RPMI7951 (cell line): ENCODE measurements at places on chromosomes 11 and 22. TPM values are rescaled to one million over a fixed set of nuclear protein-coding genes. Genes with fewer than 3 reads are reported as not detected.

Gene OR10A3
- not detected in 2 replicates for total RNA-seq

Gene CFL1
- 2,043 and 2,212 TPM in 2 replicates for total RNA-seq

- no peak for DNase-seq
These were observed 29.7 kb upstream of the VWA5A start for GRCh38 chr11:124085583-124085982.

DNA sequence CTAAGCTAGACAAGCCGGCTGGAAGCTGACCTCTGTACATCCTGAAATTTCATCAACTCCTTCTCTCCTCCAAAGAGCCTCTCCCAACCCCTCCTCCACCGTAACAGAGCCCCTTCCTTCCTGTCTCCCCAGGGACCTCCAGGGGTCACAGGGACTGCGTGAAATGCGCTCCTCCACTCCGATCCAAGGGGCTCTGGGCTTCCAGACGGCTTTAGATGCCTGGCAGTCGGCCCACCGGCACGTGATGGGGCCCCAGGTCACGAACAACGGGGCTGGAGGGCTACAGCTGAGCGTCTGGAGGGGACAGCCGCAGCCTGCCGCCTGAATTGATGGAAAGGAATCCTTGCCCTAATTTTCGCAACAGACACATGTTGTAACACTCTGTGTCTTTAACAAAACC is 264.1 kb downstream of the MN1 start:
- no peak for DNase-seq

DNA sequence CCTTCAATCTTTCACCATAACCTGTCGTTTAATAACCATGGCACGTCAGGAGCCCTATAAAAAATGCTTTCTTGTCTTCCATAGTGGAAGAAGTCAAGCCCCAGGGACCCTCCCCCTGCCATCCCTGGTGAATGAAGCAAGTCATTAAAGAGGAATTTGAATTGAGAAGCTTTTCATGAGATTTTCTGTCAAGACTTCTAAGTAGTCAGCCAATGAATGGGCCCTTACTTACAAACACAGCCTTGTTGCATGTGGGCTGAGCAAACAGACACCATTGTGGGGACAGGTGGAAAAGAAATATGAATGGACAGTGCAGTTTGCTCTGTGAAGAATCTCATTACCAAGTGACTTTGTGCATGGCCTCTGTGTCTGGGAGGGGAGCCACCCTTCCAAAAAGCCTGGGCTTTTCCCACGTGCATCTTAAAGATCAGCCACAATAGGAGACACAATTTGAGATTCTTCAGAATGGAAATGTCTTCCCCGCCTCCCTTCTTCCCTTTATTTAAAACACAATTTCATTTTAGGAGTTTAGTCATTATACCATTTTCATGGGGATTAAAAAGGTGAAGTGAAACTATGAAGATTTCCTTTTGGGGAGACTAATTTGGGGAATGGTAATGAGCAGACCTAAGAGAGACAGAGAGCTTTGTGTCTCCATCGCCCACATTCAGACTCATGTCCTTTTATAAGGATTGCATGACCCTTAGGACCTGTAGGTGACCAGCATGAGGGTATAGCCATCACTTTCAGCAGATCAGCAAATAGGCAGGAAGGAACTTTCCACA is 152.0 kb downstream of the LRRC4C start:
- peak; percentile 12 for DNase-seq

Gene F2
- total RNA-seq = not detected in 2 replicates

Gene PARVB
- 72.8 and 82.9 TPM in 2 replicates for total RNA-seq

Gene ADORA2A
- 3.7 and 4.2 TPM in 2 replicates for total RNA-seq

- no peak for DNase-seq
These were observed 82.1 kb downstream of the CADM1 start for GRCh38 chr11:115421992-115422689.

- no peak for DNase-seq
These were observed 58.7 kb upstream of the PRODH start for GRCh38 chr22:18994701-18995326.

- peak; percentile 67 for DNase-seq
These were observed 17.8 kb upstream of the WNT7B start for GRCh38 chr22:45994491-45995404.

DNA sequence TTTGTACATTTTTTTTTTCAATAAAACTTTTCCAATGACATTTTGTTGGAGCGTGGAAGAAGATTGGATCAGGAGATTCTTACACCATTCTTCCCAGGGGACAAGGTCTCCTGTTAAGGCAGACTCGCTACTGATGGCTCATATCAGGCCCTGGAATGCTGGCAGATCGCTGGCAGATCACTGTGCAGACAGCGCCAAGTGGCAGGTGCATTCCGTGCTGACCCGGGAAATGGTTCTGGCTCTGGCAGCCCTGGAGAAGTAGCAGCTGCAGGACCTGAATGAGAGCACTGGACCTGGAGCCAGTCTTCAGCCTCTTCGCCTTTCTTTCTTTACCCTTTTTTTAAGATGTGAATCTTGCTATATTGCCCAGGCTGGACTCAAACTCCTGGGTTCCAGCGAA is 10.7 kb downstream of the SERPINH1 start:
- DNase-seq = no peak

DNA sequence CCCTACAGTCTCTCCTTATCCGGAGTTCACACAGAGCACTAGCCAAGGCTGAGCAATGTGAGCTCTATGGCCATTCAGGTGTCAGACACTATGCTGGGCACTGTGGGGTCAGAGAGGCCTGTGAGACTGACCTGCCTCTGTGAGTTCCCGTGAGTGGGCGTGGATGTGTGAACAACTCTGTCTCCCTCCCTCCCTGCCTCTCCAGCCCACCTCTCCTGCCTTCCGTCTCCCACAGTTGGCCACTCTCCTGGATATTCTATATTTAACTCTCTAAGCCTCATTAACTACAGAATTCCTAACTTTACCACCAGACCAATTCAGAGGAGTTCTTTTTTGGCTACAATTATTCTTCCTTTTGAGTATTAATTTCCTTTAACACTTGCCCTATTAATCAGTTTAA is 191.6 kb upstream of the NCAM1 start:
- no peak for DNase-seq

Gene KCNQ1
- not detected in 2 replicates for total RNA-seq

DNA sequence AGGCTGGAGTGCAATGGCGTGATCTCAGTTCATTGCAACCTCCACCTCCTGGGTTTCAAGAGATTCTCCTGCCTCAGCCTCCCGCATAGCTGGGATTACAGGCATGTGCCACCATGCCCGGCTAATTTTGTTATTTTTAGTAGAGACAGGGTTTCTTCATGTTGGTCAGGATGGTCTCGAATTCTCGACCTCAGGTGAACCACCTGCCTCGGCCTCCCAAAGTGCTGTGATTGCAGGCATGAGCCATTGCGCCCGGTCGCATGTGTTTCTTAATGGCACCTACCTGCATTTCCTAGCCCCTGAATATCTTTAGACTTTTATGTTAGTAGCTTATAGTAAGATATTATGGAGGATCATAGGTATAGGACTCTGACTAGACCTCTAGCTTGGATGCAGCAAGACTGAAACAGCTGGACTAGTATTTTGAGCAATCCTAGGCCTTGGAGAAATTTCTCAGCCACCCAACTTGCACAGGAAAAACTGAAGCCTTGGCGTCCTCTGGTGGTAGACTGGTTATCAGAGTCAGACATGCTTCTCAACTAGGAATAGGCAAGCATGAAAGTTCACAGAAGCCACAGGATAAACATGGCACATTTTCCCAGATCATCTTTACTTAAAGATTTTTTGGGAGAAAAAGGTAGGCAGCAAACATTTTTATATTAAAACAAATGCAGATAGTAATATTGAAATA is 22.7 kb upstream of the C1QTNF4 start:
- peak; percentile 52 for DNase-seq

DNA sequence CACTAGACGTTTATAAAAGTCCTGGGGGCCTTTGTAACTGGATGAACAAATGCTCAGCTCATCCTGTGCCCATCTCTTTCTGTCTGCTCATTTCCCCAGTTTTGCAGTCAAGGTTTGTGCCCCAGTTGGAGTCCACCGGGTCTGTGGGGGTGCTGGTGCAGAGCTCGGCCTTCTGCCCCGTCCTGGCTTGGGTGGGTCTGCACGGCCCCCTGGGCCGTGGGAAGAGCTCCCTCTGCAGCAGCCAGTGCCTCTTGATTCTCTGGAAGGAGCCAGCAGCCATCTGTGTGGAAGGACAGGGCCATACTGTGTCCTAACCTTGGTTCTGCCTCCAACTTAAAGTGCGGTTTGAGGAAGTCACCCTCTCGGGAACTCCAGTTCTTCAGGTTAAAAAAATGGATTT is 140.2 kb downstream of the NTM start:
- no peak for DNase-seq

- DNase-seq = no peak
These were observed 627 bp downstream of the JRKL start for GRCh38 chr11:96390488-96390792.

DNA sequence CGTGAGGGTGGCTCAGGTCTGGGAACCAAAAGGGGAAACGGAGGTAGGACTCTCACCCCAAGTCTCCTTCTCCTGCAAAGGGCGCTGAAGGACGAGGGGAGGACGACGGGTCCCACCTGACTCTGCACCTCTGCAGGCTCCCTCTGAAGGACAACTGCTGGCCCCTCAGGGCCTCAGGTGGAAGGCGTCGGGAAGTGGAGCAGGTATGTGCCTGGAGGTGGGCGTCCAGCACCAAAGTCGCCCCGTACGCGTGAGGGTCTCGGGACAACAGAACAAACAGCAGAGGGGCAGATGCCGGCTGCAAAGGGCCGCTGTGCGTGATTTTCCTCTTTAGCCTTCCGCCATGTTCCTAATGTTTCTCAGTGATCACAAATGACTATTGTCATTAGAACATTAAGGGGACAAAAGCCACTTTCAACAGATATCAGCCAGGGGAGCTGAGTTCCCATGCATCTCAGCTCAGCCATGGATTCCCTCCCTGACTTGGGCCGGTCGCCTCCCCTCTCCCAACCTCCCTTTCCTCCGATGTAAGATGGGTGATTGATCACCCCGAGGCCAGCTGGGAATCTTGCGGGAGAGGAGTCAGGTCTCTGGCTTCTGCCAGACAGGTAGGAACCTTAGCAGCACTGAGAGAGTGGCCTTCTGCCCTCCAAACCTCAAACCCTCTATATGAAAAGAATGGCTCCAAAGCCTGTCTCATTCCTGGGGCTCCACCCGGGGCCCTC is 836 bp downstream of the SLC16A8 start:
- no peak for DNase-seq

Gene ROBO3
- 20.3 and 21.7 TPM in 2 replicates for total RNA-seq

DNA sequence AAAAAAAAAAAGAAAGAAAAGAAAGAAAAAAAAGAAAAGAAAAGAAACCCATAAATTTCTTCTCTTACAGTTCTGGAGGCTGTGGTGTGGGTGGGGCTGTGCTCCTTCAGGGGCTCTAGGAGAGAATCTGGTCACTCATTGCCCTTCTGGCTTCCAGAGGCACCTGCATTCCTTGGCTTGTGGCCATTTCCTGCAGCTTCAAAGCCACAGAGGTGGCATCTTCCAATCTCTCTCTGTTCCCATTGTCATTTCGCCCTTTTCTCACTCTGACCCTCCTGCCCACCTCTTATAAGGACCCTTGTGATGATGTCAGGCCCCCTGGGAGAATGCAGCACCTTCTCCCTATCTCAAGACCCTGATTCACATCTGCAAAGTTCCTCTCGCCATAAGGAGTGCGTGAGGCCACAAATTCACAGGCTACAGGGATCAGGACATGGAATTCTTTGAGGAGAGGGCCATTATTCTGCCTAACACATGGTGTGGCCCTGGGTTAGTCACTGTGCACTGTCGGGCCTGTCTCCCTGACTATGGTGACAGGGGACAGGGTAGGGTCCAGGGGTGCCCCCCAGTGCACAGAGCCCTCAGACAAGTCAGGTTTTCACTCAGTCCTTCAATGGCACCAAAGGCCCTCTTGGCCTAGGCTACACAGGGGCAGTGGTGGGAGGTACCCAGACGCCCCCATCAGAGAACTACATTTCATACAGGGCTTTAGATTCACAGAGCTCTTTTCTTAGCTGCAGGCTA is 38.6 kb upstream of the PRR5 start:
- no peak for DNase-seq

Gene VPS26B
- total RNA-seq = 31.8 and 37.5 TPM in 2 replicates

DNA sequence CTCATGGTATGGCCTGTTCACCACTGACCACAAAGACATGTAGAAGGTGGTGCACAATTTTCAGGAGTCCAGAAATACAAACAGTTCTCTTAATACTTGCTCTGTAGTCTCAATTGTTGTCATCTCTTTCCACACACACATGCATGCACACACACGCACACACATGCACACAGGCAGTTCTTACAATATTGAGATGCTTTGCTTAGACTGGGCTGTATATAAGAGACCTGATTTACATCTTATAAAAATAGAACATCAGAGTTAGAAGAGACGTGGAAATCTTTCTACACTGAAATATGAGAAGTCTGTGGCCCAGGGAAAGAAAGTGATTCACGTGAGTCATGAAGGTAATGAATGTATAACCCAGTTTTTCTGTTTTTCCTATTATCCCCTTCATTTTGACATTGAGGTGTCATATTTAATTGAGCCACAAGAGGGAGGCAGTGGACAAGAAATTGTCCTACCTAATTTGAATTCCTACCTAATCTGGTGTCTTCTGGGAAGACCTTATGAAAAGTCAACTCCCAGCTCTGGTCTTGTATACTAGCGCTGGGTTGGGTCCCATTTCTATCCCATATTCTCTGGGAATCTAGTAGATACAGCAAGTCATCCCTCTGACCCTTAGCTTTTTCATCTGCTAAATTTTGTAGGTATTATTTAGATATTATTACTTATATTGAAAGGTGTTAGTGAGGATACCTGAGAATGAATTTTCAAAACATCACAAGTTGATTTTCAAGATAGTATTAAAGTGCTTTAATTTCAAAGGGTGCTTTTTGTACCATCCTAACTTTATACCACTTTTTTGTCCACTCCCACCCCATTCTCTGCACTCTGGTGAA is 14.9 kb upstream of the MS4A4A start:
- peak; percentile 35 for DNase-seq

- DNase-seq = no peak
These were observed 22.0 kb downstream of the TP53AIP1 start for GRCh38 chr11:128920666-128921065.

DNA sequence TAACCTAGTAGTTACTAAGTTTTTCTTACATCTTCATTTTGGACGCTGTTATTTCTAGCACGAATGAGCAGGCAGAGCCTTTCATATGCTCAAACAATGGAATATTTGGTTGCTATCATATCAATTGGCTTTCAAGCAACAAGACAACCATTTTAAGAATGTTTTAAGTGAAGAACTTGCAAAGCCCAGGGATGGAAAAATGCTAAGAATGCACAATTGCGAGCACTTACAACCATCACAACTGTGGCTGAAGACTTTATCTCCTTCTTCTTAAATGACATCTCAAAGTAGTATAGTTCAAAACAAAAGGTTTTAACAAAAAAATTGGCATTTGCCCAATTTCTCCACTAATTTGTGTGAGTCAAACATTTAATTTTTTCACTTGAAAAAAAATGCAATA is 8.3 kb upstream of the MMP1 start:
- DNase-seq = peak; percentile 19
